CD4-positive, alpha-beta T cell treated with Interleukin-4 for 4 hours (primary cell): ENCODE measurements at places on chromosomes 2 and 18.
A peak's percentile ranks its signal among the peaks of the same experiment; 100 is the strongest.

- no peak for DNase-seq
Observed at GRCh38 chr18:23650968-23651927, 11.5 kb downstream of the ANKRD29 start.

- DNase-seq: no peak
Observed at GRCh38 chr18:65359479-65359878, 391.3 kb upstream of the CDH7 start.

GRCh38 chr2:673615-674320 is 3.4 kb downstream of the TMEM18 start:
- DNase-seq: no peak

DNA sequence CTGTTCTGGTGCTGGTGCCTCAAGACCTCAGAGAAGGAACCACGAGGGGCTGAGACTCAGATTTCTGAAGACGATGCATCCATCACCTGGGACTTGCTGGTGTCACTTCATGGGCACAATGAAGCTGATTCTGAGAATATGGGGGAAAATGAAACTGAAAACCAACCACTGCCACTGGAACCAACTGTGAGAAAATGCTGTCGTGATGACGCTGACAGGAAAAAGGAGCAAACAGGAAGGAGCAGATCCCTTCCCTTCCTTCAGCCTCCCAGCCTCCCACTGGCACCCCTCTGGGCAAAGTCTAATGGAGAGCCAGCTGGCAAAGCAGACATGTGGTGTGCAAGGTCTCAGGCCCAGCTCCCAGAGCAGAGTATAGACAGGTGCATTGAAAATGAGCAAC is 109.7 kb downstream of the FOXI3 start:
- no peak for DNase-seq

GRCh38 chr2:101823347-101823791 is 125.9 kb downstream of the MAP4K4 start:
- DNase-seq: peak; percentile 74

GRCh38 chr2:230262246-230262645 is 36.7 kb downstream of the SP140 start:
- peak; percentile 4 for DNase-seq

DNA sequence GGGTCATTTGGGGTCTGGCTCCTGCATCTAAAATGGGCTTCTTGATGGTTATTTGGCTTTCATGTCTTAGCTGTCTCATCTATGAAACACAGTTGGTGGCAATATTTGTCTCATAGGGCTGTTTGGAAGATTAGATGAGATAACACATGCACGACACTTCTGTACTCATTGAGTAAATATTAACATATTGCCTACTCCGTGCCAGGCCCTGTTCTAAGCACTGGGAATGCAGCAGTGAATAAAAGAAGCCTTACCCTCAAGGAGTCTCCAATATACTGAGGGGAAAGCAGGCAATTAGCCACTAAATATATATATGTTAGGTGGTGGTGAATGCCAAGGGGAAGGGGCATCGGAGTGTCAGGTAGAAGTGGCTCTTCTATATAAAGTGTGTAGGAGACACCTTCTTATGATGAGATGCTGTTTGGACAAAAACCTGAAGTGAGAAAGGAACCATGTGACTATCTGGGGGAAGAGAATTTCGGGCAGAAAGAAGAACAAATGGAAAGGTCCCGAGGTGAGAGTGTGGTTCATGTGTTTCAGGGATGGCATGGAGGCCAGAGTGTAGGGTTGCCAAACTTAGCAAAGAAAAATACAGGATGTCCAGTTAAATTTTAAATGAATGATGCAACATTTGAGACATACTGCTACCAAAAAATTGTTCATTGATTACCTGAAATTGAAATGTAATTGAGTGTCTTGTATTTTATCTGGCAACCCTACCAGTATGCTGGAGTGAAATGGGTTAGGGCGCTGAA is 11.8 kb downstream of the SLC3A1 start:
- DNase-seq: no peak

GRCh38 chr2:98623657-98624056 is 15.3 kb downstream of the UNC50 start:
- DNase-seq: no peak

DNA sequence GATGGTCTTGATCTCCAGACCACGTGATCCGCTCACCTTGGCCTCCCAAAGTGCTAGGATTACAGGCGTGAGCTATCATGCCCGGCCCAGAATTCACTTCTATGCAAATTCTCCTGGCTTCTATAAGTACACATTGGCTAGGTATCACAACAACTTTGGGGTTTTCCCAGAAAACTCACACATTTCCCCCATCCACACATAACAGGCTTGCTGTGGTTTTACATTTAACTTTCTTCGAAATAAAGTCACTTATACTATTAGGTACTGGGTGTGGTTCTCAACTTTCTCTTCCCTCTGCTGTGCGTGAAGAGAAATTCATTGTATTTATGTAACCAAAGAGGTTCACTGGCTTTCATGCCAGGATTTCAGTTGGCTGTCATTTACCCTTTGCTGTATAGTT is 439.4 kb upstream of the CWC22 start:
- DNase-seq: no peak

DNA sequence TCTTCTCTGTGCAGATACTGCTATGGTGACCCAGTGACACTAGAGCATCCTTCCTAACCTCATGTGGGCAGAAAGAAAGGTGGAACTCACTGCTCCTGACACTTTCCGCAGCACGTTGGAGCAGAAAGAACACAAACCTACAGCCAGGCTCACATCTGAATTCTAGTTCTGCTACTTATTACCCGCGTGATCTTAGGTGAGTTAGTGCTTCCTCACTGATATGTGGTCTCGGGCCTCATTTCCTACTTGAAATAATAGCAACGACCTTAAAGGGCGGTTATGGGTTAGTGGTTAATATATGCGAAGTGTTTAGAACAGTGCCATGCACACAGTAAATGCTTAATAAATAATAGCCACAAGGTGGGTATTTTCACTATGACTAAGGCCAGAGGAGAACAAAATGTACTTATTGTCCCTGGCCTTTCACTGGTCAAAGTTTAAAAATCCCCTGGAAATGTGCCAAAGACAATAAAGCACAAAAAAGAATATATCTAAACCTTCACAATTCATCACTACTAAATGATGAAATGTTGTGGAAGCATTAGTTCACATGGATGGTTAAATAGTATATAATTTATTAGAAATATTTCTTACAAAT is 66.6 kb downstream of the MYOM1 start:
- no peak for DNase-seq

GRCh38 chr18:63206433-63207142 is 113.0 kb downstream of the BCL2 start:
- DNase-seq: no peak

DNA sequence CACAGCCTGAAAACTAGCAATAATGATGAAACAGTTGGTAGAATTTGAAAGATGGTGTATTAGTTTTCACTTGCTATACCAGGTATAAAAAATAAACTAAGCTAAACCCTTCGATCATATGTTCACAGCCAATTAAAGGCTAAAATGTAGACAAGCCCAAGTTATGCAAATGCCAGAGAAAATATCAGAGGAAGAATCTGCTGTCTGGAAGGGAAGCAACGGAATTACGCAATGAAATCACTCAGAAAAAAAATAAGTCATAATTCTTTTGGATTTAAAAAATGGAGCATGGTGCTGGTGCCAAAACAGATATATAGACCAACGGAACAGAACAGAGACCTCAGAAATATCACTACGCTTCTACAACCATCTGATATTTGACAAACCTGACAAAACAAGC is 108.3 kb downstream of the ARL4C start:
- DNase-seq: no peak

DNA sequence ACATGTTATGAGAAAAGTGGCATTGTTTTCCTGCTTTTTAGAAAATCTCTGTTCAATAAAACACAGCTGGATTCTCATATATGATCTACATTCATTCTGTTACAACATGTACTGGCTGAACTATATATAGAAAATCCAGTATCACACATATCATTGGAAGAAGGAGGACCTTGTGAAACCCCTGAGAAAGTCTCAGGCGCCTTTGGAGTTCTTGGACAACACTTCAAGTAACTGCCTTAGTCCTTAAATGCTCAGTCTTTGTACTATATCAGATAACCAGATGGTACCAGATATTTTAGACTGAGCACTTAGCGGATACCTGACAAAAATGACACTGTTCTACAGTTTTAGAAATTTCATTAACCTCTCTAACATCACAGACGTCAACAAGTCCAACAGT is 72.2 kb downstream of the ACVR1 start:
- DNase-seq: no peak

DNA sequence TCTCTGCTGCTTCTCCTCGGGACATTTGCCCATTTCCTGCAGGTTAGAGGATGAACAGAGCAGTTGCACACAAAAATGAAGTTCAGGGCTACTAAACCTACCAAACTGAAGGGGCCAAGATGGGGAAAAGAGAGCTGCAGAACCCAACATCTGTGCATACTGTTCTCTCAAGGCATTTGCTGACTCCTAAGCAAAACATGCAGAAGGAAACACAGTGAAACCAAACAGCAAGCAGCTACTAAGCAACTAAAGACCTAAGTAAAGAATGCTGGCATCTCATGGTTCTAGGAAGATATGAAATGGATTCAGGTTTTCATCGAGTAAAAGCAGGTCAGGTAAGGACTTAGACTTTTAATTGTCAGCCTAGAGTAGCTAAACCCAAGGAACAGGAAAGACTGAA is 111.9 kb upstream of the SYT4 start:
- DNase-seq: no peak

- no peak for DNase-seq
Observed at GRCh38 chr18:34841891-34842290, 131.8 kb downstream of the DTNA start.

- no peak for DNase-seq
Observed at GRCh38 chr2:42926434-42927333, 134.3 kb upstream of the HAAO start.
